ENCODE measurements at places on chromosomes 1 and 21.

- no peak for DNase-seq
These were observed 9.4 kb upstream of the HENMT1 start for GRCh38 chr1:108670131-108670773.

DNA sequence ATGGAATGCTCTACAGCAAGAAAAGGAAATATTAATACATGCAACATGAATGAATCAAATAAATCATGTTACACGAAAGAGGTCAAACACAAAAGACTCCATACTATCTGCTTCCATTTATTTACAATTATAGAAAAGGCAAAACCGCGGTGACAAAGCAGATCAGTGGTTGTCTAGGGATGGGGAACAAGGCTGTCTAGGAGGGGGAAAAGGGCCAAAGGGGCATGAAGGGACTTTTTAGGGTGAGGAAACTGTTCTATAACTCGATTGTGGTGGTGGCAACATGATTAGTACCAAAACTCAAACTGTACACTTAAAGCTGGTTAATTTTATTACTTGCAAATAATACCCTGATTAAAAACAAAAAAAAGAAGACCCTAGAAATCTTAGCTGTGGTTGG, 20.6 kb downstream of the CAPZB start:
- no peak for DNase-seq

GRCh38 chr21:40316104-40316503, 448.9 kb downstream of the PCP4 start:
- DNase-seq, result no peak

GRCh38 chr1:206466840-206467649, 3.2 kb upstream of the IKBKE start:
- DNase-seq, result no peak

GRCh38 chr1:183607322-183607980, 17.2 kb upstream of the NCF2 start:
- DNase-seq, result no peak

DNA sequence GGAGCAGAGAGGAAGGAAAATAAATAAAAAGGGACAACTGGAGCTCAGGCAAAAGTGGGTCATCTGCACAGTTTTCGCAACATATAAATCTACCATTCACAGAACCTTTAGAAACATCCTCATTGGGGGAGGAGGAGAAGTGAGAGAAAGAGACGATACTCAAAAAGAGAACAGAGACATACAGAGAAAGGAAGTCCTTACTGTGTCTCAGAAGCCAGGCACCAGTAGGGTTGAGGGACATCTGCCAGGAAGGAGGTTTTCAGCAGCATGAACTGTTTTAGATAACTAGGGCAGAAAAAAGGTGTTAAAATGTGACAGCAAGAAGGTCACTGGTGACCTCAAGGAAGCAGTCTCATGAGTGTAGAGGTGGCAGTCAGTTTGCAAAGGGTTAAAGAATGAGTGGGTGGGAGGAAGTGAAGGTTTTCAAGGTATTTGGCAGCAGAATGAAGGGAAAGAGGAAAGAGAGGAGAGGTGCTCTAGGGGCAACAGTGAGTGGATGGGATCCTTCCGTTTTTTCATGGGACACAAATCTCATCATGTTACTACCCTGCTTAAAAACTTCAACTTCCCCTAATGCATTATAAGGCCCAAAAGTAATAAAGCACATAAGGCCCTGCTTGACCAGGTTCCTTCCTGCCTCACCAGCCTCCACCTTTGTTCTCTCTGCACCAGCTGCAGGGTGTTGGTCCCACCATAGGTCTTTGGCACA, 9.5 kb downstream of the JAK1 start:
- DNase-seq, result no peak

- no peak for DNase-seq
These were observed 42.8 kb upstream of the MAGOH start for GRCh38 chr1:53281133-53281532.

- no peak for DNase-seq
These were observed 353.5 kb downstream of the ST6GALNAC3 start for GRCh38 chr1:76428028-76428427.

DNA sequence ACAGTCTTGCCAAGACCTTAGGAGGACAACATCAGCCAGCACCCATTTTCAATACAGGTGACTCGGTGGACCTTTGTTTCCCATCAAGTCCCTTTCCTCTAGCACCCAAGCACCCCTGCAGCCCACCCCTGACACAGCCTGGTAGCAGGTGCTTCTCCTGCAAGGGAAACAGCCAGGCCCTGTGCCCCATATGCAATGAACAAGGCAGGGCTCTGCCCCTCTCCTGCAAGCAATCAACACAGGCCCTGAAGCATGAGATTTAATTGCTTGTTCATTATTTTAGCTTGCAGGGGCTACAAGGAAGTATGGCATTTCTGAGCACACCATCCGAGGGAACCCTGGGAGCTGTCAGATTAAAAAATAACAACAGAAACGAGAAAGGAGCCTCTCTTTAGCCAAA, 35.4 kb downstream of the TCP10L start:
- DNase-seq, result no peak

Data from NCI-H1105 (cell line).